Stimulated activated CD8-positive, alpha-beta memory T cell treated with anti-CD3 and anti-CD28 coated beads, Interleukin-15, amount 100 ng/mL, for 24 hours (primary cell): ENCODE measurements at places on chromosomes 7 and 10.

DNA sequence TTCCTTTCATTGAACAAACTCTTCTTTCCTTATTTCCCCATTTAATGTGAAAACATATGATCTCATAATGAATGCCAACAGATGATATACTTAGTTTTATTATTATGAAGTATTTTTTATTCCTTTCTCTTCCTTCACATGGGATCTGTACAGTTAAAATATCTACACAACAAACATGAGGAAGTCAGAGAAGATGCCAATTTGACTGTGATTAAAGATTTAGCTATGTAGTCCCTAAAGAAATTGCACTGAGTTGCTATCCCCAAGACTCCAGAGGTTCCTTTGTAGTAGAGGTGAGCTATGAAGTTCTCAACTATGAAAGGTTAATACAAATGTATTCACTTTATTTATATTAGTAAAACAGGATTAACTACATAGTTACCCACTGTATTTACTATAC, 60.6 kb upstream of the LRRN3 start:
- DNase-seq = no peak

- no peak for DNase-seq
Measured at GRCh38 chr10:15558136-15558535, 161.6 kb downstream of the ITGA8 start.

- no peak for DNase-seq
Measured at GRCh38 chr7:77661816-77662215, 34.4 kb upstream of the RSBN1L start.

- DNase-seq = no peak
Measured at GRCh38 chr7:30278376-30278775, 6.0 kb upstream of the ZNRF2 start.

GRCh38 chr10:10156917-10157600, 860.6 kb upstream of the CELF2 start:
- no peak for DNase-seq

- no peak for DNase-seq
Measured at GRCh38 chr10:119129721-119130120, 25.8 kb downstream of the DENND10 start.

- DNase-seq = no peak
Measured at GRCh38 chr10:98088186-98088971, 46.1 kb upstream of the R3HCC1L start.

DNA sequence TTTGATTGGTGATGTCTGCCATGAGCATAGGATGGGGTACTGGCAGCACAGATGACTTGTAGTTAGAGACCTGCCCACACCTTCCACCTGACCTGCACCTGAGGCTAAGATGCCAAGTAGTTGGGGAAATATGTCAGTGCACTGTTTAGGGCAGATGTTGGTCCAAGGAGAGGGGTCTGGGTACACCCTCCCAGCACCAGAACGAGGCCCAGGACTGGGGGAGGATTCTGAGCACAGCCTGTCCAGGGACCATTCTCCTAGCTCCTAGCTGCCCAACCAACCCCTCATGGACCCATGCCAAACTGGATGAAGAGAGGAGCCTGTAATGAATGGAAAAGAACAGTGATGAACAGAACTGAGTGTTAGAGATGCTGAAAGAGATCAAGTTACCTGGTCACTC, 28.0 kb downstream of the FRMPD2 start:
- no peak for DNase-seq

DNA sequence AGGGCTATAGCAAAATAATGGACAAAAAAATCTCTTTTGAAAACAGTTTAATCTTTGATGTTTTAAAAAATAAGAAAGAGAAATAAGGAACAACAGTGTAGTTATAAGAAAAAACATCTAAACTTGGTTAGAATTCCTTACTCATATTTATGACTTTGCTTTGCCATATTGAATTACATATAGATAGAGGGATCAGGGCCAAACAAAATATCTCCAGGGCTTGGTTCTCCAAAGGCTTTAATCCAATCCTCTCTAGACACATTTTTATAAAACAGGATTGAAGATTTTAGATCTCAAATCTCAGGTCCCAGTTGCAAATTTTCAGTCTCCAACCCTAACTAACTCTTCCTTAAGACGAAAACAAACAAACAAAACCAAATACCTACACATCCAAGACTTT, 72.6 kb upstream of the RHOBTB1 start:
- DNase-seq = no peak

DNA sequence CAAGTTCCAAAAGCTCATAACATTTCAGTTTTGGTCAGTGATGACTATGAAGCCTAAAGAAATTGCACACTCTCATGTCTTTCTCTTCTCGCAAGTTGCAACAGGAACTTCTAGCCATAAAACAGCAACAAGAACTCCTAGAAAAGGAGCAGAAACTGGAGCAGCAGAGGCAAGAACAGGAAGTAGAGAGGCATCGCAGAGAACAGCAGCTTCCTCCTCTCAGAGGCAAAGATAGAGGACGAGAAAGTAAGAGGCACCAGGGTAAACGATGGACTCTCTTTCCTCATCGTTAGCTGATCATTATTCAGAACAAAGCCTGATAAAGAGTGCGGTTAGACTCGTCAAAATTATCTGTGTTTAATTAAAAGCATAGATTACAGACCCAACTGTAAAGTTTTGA, 94.7 kb downstream of the HDAC9 start:
- DNase-seq = no peak

DNA sequence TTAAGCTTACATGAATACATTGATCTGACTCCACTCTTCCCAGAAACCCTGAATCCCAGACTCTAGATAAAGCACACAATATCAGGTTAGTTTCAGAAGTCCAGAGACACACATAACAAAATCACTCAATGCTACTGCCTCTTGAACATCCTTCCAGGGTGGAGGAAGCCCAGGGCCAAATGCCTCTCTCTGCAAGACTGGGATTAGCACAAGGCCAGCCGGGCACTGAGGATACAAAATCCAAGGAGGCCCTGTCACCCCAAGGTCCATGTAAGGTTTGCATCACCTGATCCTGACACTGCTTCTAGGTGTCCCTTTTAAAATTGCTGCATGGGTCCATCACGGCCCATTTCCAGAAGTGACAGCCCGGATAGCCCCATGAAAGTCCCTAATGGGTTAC, 2.6 kb upstream of the PLXNA4 start:
- no peak for DNase-seq

DNA sequence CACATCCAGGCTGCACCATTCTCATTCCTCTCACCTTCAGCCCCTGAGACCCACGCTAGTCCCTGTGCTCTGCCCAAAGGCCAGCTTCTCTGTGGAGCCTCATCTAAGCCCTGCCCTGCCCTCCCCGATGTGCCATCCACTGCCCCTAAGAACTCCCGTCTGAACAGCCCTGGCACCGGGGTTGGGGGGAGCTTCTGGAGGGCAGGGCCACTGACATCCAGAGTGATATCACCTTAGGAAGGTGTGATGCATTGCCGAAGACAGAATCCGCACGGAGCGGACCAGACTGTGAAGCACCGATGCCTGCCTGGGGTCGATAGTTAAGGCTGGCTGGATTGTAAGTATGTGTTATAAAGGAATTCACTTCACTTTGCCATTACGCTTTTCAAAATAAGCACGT, 511.0 kb downstream of the PTPRN2 start:
- no peak for DNase-seq

DNA sequence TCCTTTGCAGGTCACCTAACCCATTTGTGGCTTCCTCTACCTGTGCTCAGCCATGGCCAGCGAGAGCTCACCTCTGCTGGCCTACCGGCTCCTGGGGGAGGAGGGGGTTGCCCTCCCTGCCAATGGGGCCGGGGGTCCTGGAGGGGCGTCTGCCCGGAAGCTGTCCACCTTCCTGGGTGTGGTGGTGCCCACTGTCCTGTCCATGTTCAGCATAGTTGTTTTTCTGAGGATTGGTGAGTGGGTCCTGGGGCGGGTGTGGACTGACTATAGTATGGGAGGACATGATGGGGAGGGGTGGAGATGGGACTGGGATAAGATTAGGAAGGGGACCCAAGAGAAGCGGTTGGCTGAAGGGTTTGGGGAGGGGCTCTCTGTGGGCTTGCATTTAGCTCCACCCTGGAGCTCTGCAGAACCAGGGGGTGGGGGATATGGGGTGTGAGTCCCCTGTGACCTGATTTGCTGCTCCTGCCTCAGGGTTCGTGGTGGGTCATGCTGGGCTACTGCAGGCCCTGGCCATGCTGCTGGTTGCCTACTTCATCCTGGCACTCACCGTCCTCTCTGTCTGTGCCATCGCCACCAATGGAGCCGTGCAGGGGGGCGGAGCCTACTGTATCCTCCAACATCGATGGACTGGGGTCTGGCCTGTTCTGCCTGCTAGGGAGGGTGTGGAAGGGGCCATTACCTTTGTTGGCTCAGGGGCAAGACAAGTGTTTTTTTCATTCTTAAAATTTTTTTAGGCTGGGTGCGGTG, 1.8 kb downstream of the SLC12A9 start:
- DNase-seq = no peak

- no peak for DNase-seq
Measured at GRCh38 chr10:49257154-49257553, 41.8 kb upstream of the C10orf71 start.

- DNase-seq = no peak
Measured at GRCh38 chr7:86668315-86668714, 24.6 kb downstream of the GRM3 start.
